Transverse colon (tissue), 4 donors: ENCODE measurements at places on chromosomes 6 and 20. TPM values are rescaled to one million over a fixed set of nuclear protein-coding genes. Genes with fewer than 3 reads are reported as not detected.

- H3K27ac ChIP-seq, result no peak overlapping the region
- no peaks in the 10 kb centered on the region for H3K27me3 ChIP-seq
- no peak overlapping the region for H3K4me3 ChIP-seq
- no peaks in the 10 kb centered on the region for H3K4me1 ChIP-seq
- no peak for DNase-seq
Observed at GRCh38 chr6:145309842-145310535, 425.3 kb downstream of the EPM2A start.

DNA sequence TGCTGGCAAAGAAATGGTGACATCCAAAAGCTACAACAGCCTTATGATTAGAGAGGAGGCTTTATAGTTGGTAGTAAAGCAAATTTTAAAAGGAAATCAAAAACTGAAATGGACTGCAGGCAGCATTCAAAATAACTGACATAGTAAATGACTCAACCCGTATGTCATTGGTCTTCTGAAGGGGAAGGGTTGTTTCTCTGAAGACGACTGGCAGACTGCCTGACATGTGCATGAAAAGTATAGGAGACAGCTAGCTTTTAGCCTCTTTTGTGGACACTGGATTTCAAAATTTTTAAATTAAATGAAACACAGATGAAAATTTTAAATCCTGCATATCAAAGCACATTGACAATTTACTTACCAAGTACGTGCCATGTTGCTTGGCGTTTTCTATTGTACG, 90.7 kb downstream of the TRMT6 start:
- no peaks in the 10 kb centered on the region for H3K36me3 ChIP-seq
- H3K27me3 ChIP-seq, result no peaks in the 10 kb centered on the region
- H3K4me3 ChIP-seq, result no peak overlapping the region
- H3K27ac ChIP-seq, result no peak overlapping the region

DNA sequence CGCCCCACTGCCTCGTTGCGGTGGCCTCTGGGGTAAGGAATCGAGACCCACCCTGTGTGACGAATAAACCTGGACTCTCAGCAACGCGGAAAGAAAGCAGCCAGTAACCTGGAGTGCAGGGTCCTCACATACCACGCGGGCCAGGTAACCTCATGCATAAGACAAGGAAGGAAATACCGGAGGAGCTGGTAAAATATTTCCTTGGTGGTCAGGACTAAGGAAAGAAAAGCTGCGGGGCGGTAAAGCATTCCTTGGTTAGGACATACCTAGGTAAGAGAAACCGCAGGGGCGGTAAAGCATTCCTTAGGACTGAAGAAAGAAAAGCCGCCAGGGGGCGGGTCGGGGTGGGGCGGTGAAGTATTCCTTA, 80.7 kb downstream of the SYTL3 start:
- H3K27me3 ChIP-seq, result no peaks in the 10 kb centered on the region
- DNase-seq, result no peak
- H3K27ac ChIP-seq, result no peak overlapping the region
- no peaks in the 10 kb centered on the region for H3K4me1 ChIP-seq
- H3K4me3 ChIP-seq, result no peak overlapping the region

- no peaks in the 10 kb centered on the region for H3K36me3 ChIP-seq
- H3K27ac ChIP-seq, result no peak overlapping the region
- no peaks in the 10 kb centered on the region for H3K27me3 ChIP-seq
- H3K4me1 ChIP-seq, result peaks cover 31% of the 10 kb centered on the region
Observed at GRCh38 chr20:24990810-24991252, 1.7 kb downstream of the APMAP start.

DNA sequence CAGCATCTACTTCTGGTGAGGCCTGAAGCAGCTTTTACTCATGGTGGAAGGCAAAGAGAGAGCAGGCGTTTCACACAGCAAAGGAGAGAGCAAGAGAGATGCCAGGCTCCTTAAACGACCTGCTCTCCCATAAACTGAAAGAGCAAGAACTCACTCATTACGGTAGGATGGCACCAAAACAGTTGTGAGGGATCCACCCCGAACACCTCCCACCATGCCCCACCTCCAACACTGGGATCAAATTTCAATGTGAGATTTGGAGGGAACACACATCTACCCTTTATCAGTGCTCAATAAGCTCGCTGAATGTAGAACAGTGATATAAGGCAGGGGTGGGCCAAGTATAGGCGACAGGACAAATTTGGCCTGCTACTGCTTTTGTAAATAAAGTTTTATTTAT, 244.6 kb downstream of the ESR1 start:
- H3K36me3 ChIP-seq, result no peaks in the 10 kb centered on the region
- no peaks in the 10 kb centered on the region for H3K27me3 ChIP-seq
- H3K27ac ChIP-seq, result no peak overlapping the region
- no peak overlapping the region for H3K4me3 ChIP-seq
- no peaks in the 10 kb centered on the region for H3K4me1 ChIP-seq
- no peak for DNase-seq

GRCh38 chr6:36033935-36034334, 6.3 kb downstream of the MAPK14 start:
- H3K27me3 ChIP-seq, result no peaks in the 10 kb centered on the region
- H3K27ac ChIP-seq, result no peak overlapping the region
- H3K4me3 ChIP-seq, result no peak overlapping the region
- H3K36me3 ChIP-seq, result no peaks in the 10 kb centered on the region

GRCh38 chr6:110033749-110034666, 55.9 kb downstream of the GPR6 start:
- no peak overlapping the region for H3K27ac ChIP-seq
- H3K36me3 ChIP-seq, result no peaks in the 10 kb centered on the region
- no peaks in the 10 kb centered on the region for H3K4me1 ChIP-seq
- no peak overlapping the region for H3K4me3 ChIP-seq
- DNase-seq, result no peak
- no peaks in the 10 kb centered on the region for H3K27me3 ChIP-seq

DNA sequence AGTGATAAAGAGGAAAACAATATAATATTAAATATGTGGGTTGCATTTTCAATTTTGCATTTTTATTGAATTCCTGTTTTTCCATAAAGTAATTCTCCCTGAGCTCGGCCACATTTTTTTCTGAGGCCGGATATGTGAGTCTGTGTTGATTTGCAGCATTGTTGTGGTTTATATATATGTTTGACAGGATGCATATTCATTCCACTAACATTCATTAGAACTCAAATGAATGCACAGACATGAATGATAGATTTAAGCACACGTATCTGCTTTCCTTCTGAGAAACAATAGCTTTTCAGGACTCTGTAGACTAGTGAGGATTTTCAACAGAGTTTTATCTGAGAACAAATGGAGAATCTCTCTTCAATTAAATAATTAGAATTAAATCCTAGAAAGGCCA, 10.6 kb upstream of the EXOC2 start:
- no peaks in the 10 kb centered on the region for H3K36me3 ChIP-seq
- H3K27me3 ChIP-seq, result peaks cover 18% of the 10 kb centered on the region
- H3K4me3 ChIP-seq, result no peak overlapping the region
- no peak overlapping the region for H3K27ac ChIP-seq

DNA sequence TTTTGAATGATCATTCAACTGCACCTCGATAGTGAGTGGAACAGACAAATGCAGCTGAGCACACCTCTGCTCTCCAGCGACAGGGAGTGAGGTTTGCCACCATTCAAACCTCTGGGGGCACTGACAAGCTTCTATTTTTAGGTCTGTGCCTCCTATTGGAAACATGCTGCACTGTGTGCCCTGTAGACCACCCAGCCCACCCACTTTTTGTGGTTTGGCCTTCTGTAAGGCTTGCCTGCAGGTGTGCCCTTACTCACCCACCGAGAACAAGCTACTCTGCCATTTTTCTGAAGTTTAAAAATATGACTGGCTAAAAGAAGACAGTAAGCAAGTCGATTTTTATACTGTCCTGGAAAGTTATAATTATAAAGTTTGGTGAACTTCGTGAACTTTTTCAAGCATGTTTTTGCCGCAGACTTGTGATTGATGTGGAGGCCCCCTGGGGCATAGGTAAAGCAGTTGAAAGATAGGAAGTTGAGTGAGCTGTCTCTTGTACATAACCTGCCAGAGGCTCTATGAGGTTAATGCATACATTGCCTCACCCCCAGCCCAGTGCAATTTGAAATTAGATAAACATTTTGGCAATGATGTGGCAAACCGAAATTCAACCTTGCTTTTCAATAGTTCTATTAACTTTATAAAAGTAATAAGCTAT, 53.8 kb downstream of the ADGRG6 start:
- H3K36me3 ChIP-seq, result no peaks in the 10 kb centered on the region
- no peaks in the 10 kb centered on the region for H3K27me3 ChIP-seq
- H3K4me3 ChIP-seq, result no peak overlapping the region
- no peak overlapping the region for H3K27ac ChIP-seq

- H3K27me3 ChIP-seq, result no peaks in the 10 kb centered on the region
- no peak overlapping the region for H3K4me3 ChIP-seq
- H3K4me1 ChIP-seq, result no peaks in the 10 kb centered on the region
- DNase-seq, result peak; percentile 19
- no peak overlapping the region for H3K27ac ChIP-seq
Observed at GRCh38 chr6:142935553-142936517, 9.1 kb downstream of the HIVEP2 start.

DNA sequence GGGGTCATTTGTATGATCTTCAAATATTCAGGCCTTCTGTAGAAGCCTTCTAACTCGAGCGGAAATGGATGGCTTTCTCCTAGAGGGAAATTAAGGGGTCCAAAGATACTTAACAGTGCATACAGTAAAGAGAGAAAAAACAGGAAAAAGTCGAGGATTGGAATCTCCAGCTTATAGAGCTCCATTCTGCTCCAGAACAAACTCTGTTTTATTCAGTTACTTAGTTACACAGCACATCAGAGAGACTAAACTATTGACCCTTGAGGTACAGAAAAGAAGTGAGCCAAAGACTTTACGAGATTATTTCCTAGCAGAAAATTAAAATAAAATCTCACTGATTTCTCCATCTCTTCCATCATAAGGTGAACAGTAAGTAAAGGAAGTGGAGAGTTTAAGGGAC, 43.8 kb upstream of the DSE start:
- DNase-seq, result no peak
- H3K4me1 ChIP-seq, result peaks cover 6% of the 10 kb centered on the region
- no peaks in the 10 kb centered on the region for H3K36me3 ChIP-seq
- no peak overlapping the region for H3K27ac ChIP-seq
- no peak overlapping the region for H3K4me3 ChIP-seq
- H3K27me3 ChIP-seq, result no peaks in the 10 kb centered on the region

- no peak overlapping the region for H3K27ac ChIP-seq
- H3K27me3 ChIP-seq, result no peaks in the 10 kb centered on the region
- H3K4me3 ChIP-seq, result no peak overlapping the region
- no peak for DNase-seq
- no peaks in the 10 kb centered on the region for H3K36me3 ChIP-seq
Observed at GRCh38 chr6:112717856-112718255, 370.7 kb downstream of the RFPL4B start.

GRCh38 chr6:102039441-102039840, 645.9 kb downstream of the GRIK2 start:
- H3K4me3 ChIP-seq, result no peak overlapping the region
- H3K27me3 ChIP-seq, result no peaks in the 10 kb centered on the region
- H3K36me3 ChIP-seq, result no peaks in the 10 kb centered on the region
- no peaks in the 10 kb centered on the region for H3K4me1 ChIP-seq

Gene HLA-DRB1
- 23.8 TPM for total RNA-seq

Gene ELOVL4
- not detected for total RNA-seq

Gene TRDN
- total RNA-seq, result not detected

Gene CNR1
- total RNA-seq, result 6.4 TPM
